ENCODE measurements at places on chromosomes 1 and 21.

DNA sequence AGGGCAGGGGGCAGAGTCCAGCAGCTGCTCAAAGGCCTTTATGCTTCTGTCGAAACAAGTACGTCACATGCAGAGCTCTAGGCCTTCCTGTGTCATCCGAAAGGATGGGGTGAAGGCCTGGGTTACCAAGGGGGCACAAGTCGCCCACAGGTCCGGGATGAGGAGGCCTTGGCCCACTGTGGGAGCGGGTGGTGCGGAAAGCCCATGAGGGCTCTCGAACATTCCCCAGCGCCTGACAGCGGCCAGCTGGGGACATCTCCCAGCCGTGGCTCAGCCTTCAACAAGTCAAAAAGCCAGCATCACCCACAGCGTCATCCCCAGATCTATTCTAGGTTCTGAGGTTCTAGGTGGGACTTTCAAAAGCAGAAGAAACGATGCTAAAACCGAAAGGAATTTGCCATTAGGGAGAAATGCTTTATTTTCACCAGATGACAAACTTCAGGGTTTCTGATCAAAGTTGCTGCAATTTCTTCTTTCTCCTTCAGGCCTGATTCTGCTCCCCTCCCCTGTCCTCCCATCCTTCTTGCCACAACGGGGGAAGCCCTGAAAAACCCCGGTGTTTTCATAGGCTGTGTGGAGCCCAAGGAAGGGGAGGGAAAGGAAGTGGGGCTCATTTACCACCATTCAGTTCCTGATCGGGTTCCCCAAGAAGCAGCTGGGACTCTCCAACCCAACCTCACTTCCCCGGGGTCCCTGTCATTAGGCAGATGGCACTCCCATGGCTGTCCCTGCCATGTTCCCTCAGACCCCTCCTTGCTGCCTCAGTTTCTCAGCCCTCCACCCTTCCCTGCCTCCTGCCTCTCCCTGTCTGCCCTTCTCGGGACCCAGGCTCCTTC lies 17.6 kb downstream of the GPR137B start:
- DNase-seq: no peak

GRCh38 chr1:27003745-27004470 lies 8.7 kb downstream of the TENT5B start:
- no peak for DNase-seq

- DNase-seq: no peak
These were observed 102.1 kb upstream of the ZBTB40 start for GRCh38 chr1:22349362-22350043.

- no peak for DNase-seq
These were observed 65.3 kb downstream of the SSBP3 start for GRCh38 chr1:54340878-54341277.

GRCh38 chr1:94332952-94333351 lies 85.2 kb upstream of the ABCD3 start:
- no peak for DNase-seq

DNA sequence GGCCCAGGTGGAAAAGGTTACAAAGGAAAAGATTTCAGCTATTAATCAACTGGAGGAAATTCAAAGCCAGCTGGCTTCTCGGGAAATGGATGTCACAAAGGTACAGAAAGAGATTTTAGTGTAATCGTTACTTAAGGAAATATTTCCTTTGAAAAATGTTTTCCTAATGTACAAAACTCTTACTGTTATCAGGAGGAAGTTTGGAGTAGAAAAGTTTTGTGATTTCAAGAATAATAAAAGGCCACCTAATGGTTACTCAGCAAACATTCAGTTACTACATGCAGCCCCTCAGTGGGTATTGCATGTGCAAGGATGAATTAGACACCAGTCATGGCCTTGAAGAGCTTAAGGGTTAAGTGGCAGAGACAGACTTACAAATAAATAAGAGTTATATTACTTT lies 85.2 kb downstream of the SDCCAG8 start:
- DNase-seq: no peak

GRCh38 chr1:159282118-159282517 lies 20.0 kb upstream of the FCER1A start:
- no peak for DNase-seq

DNA sequence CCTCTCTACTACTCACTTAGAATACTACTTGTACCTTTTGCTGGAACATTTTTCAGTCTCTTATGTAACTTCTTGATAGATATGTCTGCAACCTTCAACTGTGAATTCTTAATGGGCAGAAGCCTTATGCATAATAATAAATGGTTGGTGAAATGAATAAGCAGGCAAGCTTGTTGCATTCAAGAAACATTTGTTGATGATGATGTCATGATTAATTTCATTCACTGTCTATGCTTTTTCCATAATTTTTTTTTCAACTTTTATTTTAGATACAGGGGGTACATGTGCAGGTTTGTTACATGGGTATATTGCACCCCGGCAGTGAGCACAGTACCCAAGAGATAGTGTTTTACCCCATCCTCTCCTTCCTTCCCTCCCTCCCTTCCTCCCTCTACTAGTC lies 48.0 kb downstream of the SIPA1L2 start:
- no peak for DNase-seq

GRCh38 chr1:14372526-14372925 lies 226.0 kb upstream of the KAZN start:
- DNase-seq: no peak

DNA sequence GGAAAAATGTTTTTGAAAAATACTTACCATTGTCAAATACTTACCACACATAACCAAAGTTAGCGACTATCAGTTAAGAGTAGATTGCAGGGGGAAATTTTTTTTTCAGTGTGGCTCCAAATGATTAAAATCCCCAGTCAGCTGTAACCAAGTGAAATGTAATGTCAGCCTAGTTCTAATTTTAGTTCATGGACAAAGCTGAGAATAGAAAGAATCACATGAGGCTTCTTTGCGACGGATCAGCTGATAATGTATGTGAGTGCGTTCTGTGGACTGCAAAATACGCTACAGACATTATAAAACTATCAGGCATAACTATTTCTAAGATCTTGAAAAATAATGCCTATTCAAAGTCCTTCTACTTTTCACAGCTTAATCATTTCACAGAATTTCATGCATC lies at the start of gene LRRC39:
TSS of gene LRRC39 (minus strand) at position 166 of the 400 bp plus-strand sequence. CDS start 9,740 bp downstream, outside the sequence.
- no peak for DNase-seq

DNA sequence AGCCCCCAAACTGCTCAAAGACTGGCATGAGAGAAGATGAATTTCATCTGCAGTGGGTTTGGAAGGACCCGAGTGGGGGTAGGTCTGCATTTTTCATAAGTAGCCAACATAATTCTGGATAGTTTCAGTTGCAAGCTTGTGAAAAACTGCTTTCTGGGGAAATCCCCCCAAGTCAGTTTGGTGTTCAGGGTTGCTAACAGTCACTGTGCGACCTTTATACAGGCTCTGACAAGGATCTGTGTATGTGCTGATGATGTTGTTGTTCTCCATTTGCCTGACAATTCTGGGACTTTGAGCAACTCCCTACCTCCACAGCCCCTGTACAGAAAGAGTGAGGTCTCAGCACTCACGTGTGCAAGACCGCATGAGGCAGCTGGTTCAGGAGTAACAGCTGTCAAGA lies 87.9 kb downstream of the SUSD4 start:
- DNase-seq: no peak

DNA sequence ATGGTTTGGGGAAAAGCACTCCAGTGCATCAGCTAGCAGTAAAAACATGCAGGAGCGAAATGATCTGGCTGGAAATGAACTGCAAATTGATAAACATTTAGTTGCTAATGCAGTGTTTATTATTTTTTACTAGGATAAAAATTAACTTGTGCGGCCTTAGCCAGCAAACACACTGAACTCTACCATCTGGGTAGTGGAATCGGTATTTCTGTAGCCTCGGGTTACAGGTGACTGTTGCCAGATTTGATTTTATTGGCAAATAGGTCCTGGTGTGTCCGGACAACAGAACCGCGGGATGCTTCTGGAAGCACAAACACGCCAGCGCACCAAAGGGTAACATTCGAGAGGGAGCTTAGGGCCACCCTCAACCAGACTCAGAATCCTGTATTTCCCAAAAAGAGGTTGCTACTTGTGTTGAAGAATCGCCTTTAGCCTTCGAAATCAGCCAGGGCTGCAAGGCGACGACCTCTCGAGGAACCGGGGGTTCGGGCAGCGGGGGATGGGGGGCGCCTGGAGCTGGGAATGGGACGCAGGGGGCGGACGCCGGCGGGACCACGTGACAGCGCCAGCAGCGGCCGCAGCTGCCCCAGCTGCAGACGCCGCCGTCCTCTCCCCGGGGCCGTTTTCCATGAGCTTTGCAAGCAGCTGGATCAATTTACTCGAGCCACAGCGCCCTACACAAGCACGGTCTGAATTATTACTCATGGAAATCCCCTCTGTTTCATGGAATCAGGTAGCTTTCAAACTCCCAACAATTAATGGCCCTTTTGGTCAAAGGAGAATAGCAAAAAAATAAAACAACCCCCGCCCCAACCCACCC lies 158.8 kb downstream of the TOMM20 start:
- no peak for DNase-seq

DNA sequence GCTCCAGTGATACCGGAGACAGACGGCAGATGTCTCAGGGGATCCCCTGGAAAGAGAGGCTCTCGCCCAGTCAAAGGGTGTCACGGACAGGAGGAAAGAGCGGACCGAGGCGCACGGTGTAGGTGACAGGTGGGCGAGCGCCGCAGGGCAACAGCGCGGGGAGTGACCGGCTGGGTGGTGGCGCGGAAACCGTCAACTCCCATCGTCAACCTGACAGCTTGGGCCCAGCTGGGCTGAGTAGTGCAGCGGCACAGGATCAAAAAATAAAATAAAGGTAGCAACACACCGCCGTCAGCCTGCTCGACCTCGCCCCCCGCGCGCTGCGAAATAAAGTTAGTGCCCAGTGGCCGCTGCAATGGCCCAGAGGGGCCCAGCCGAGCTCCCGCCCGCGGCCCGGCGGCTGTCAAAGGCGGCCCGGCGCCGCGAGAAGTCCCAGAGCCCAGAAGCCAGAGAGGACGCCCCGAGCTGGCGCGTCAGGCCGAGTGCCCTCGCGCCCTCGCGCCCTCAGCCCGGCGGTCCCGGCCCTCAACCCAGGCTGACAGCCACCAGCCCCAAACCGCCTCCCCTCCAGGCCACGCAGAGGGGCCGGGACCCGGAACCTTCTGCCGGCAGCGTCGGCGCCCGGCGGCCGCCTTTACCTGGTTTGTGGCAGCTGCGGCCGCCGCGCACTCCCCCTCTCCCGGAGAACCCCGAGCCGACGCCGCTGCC lies at the start of gene LYST:
TSS of gene LYST (minus strand) at position 702 of the 708 bp plus-strand sequence. CDS start 36,489 bp downstream, outside the sequence.
- no peak for DNase-seq

DNA sequence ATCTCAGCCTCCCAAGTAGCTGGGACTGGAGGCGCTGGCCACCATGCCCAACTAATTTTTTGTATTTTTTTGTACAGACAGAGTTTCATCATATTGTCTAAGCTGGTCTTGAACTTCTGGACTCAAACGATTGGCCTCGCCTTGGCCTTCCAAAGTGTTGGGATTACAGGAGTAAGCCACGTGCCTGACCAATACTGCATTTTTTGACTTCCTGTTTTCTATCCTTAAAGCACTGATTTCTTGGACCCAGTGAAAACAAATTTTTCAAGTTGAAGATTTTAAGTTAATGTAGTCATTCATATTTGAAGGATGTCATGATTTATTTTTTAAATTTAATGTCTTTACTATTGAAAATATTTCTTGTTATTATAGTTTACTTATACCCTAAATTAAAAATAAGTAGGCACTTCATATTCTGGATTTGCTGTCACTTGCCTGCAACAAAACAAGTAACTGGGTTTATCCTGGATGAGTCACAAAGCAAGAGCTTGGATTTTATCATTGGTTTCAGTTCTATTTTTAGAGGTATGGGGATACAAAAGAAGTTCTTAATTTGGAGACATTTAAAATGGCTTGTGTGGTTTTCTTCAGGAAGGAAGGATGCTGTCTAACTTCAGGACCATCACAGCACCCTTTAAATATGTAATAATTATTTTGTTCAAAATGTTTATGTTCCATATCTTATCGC lies 2.2 kb upstream of the VPS45 start:
- DNase-seq: no peak

- DNase-seq: no peak
These were observed 4.2 kb upstream of the NVL start for GRCh38 chr1:224333939-224334786.

DNA sequence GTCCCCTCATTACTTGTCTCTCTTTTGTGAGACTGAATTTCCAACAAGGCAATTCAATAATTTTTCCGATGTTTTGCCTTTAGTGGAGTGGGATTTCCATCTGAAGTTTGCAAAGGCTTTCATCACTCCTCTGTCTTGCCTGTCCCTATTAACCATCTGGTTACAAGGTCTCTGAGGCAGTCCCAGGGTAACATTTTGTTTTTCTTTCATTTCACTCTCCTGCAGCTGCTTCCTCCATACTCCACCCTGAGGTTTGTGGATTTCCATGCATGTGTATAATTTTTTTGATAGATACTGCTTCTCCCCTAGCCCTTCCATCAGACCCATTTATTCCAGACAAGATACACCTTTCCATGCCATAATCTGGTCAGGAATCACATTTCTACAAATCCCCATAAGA lies 366.8 kb downstream of the PTBP2 start:
- no peak for DNase-seq

GRCh38 chr1:99621340-99621901 lies 24.5 kb upstream of the PALMD start:
- DNase-seq: no peak

- no peak for DNase-seq
These were observed 81.0 kb downstream of the UBR4 start for GRCh38 chr1:19128968-19129514.
